ENCODE measurements at places on chromosomes 4 and X. TPM values are rescaled to one million over a fixed set of nuclear protein-coding genes. Genes with fewer than 3 reads are reported as not detected.

- no peaks in the 10 kb centered on the region for H3K36me3 ChIP-seq
- no peak for DNase-seq
- no peaks in the 10 kb centered on the region for H3K4me1 ChIP-seq
- no peaks in the 10 kb centered on the region for H3K27me3 ChIP-seq
- no peak overlapping the region for H3K27ac ChIP-seq
Measured at GRCh38 chr4:151796106-151796505, 35.3 kb upstream of the GATB start.

- no peak overlapping the region for H3K27ac ChIP-seq
- H3K27me3 ChIP-seq: no peaks in the 10 kb centered on the region
- no peak for DNase-seq
Measured at GRCh38 chrX:134294548-134294947, 57.6 kb downstream of the CCDC160 start.

- H3K27me3 ChIP-seq: no peaks in the 10 kb centered on the region
- H3K36me3 ChIP-seq: peaks cover 12% of the 10 kb centered on the region
- H3K27ac ChIP-seq: no peak overlapping the region
- no peak for DNase-seq
- H3K4me3 ChIP-seq: no peak overlapping the region
Measured at GRCh38 chr4:11397146-11397545, 31.5 kb downstream of the HS3ST1 start.

DNA sequence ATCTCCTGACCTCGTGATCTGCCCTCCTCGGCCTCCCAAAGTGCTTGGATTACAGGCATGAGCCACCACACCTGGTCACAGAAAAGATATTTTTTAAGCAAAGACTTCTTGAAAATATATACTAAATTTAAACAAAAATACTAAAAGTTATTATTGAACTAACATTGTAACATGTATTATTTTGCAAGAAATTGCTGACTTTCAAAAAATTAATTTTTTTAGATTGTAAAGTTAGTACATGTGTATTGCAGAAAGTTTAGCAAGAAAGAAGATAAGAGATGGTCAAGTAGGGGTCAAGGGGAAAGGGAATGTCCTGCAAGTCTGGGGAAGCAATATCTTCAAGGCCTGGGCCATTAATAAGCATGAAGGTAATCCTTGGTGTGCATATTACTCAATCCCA lies 54.3 kb upstream of the HPGDS start:
- no peaks in the 10 kb centered on the region for H3K27me3 ChIP-seq
- H3K4me1 ChIP-seq: no peaks in the 10 kb centered on the region
- no peak overlapping the region for H3K4me3 ChIP-seq
- no peak overlapping the region for H3K27ac ChIP-seq
- H3K36me3 ChIP-seq: no peaks in the 10 kb centered on the region

GRCh38 chr4:136650541-136651277 lies 881.6 kb downstream of the PCDH18 start:
- H3K27ac ChIP-seq: no peak overlapping the region
- H3K4me3 ChIP-seq: no peak overlapping the region

- no peak overlapping the region for H3K27ac ChIP-seq
- no peak for DNase-seq
- no peaks in the 10 kb centered on the region for H3K36me3 ChIP-seq
- H3K4me1 ChIP-seq: no peaks in the 10 kb centered on the region
- no peaks in the 10 kb centered on the region for H3K27me3 ChIP-seq
- H3K4me3 ChIP-seq: no peak overlapping the region
Measured at GRCh38 chrX:1072637-1073377, 139.6 kb downstream of the CRLF2 start.

DNA sequence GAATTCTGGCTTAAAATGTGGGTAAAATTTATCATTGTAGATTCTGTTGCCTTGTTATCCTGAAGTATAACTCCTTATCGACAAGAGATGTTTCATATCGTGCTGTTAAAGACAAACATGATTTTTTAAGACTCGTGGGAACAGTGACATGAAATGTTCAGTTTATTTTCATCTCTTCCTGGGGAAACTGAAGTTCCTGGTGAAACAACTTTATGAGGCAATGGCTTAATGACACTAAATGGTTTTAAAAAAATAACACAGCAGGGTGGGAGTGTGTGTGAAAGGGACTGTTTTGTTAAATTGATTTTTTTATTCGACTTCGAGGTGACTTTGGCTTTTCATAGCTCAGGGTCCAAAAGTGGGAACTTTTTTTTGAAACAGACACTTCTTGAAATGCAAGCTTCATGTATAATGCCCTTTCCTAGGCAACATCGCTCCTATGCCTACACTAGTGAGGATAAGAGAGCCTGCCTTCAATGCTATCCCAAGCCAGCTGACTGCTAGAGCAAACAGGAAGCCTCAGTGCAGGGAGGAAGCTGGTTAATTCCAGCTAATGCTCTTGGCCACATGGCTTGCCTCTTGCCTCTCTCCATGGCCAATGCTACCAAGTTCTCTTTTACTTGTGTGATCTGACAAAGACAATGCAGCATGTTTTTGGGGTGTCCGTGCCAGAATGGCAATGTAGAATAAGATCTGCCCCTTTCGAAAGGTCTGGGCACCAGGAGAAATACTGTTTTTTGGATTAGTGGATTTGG lies 80.9 kb upstream of the PLAC1 start:
- H3K4me1 ChIP-seq: no peaks in the 10 kb centered on the region
- no peak overlapping the region for H3K27ac ChIP-seq
- DNase-seq: no peak
- no peak overlapping the region for H3K4me3 ChIP-seq

DNA sequence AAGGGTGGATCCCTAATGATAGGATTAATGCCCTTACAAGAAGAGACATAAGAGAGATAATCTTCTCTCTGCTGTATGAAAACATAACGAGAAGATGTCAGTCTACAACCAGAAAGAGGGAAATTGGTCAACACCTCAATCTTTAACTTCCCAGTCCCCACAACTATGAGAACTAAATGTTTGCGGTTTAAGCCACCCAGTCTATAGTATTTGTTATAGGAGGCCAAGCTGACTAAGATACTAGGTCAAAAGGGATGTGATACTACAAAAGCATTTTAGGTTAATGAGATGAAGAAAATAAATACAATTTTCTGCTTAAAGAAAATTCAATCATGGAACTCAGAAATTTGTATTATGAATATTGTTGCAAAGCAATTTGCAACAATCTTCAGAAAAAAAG lies 55.4 kb upstream of the LHFPL1 start:
- no peak overlapping the region for H3K4me3 ChIP-seq
- no peaks in the 10 kb centered on the region for H3K4me1 ChIP-seq
- no peak overlapping the region for H3K27ac ChIP-seq
- DNase-seq: no peak
- no peaks in the 10 kb centered on the region for H3K27me3 ChIP-seq
- H3K36me3 ChIP-seq: no peaks in the 10 kb centered on the region

DNA sequence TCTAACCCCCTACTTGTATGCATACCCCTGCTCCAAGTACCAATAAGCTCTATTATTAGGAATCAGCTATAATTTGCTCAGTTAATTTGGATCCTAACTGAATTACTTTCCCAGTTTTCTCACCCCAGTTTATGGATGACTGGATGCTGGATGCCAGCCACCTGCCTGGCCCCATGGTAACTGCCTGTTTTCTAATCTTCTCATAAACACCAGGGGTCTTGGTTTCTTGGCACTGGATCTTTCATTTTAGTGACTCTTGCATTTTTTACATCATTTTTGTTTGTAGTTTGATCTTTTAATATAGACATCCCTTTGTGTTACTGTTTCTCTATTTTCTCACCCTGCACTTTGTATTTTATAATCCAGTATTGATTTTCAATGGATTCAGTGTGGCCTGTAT lies 246.8 kb downstream of the ADGRL3 start:
- no peak overlapping the region for H3K27ac ChIP-seq
- no peak for DNase-seq
- H3K36me3 ChIP-seq: no peaks in the 10 kb centered on the region
- no peaks in the 10 kb centered on the region for H3K27me3 ChIP-seq
- no peaks in the 10 kb centered on the region for H3K4me1 ChIP-seq

DNA sequence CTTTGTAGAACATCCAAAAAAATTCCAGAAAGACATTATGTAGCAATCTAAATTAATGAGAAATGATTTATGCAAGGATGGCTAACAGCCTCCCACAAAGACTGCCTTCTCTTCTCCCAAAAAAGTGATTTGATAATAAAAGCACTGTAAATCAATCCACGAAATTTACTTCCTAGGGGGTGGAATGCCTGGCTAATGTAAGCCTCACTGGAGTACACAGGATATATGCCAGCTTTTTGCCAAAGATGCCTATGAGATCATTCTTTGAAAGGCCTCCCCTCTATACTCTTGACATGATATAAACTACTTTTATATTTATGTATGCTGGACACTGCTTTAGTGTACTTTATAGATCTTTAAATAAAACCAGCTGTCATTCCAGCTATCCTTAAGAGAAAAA lies 211.1 kb downstream of the ADAMTS3 start:
- no peak for DNase-seq
- H3K4me3 ChIP-seq: no peak overlapping the region
- H3K27me3 ChIP-seq: no peaks in the 10 kb centered on the region
- H3K4me1 ChIP-seq: peaks cover under 1% of the 10 kb centered on the region
- no peak overlapping the region for H3K27ac ChIP-seq

DNA sequence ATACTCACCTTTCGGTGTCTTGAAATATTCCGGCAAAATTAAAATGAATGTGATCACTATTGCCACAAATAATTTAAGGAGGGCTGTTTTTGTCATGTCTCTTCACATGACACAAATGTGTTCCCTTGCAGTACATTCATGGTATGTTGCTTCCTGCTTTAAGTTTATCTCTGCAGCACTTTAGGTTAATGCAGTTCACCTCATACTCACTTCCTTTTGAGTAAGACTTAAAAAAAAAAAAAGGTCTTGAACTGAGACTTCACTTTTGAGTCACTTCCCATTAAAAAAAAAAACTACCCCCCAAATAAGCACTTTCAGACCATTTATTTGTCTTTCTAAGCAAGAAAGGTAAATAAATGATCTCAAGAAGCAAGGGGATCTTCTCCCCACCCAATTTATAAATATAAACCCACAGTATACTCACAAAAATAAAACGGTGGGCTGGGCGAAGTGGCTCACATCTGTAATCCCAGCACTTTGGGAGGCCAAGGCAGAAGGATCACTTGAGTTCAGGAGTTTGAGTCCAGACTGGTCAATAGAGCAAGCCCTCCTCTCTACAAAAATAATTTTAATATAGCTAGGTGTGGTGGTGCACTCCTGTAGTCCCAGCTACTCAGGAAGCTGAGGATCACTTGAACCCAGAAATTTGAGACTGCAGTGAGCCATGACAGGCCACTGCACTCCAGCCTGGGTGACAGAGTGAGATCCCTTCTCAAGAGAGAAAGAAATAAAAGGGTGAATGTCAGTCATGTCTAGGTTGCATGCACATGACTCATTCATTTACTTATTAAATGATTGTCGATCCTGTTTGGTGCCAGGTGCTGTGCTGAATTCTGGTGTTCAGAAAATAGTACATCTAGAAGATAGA lies at the start of gene TMEM156:
TSS of gene TMEM156 (minus strand) at position 192 of the 868 bp plus-strand sequence. CDS start at position 96, 96 bp downstream.
- H3K4me1 ChIP-seq: no peaks in the 10 kb centered on the region
- peak within 1 kb of the TSS; percentile 45 for H3K27ac ChIP-seq
- no peaks in the 10 kb centered on the region for H3K27me3 ChIP-seq
- no peak for DNase-seq
- no peak within 1 kb of the TSS for H3K4me3 ChIP-seq

DNA sequence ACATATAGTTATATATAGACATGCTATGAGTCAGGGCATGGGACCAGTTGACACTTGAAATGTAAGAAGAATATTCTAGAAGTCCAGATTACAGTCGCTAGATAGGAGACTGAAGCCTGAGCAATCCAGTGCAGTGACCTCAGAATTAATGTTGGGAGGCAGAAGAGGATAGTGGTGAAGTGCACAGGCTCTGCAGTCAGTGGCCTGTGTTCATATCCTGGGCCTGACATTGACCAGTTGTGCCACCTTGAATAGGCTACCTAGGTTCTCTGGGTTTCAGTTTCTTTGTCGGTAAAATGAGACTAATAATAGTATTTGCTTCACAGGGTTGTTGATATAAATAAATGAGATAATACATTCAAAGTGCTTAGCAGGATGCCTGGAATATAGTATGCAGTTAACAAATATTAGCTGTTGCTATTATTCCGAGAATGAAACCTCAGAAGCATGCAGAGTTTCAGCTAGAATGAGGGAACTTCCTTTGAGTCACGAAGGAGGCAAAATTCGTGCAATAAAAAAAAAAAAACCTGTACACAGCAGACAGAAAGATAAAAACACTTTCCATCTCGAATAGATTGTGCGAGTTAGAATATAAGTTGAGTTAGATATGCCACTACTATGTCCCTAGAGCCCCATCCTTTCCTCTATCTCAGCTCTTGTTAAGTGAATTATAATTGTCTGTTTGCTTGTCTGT lies 4.0 kb upstream of the SH2D1A start:
- no peak overlapping the region for H3K4me3 ChIP-seq
- H3K27me3 ChIP-seq: no peaks in the 10 kb centered on the region
- DNase-seq: no peak
- H3K36me3 ChIP-seq: no peaks in the 10 kb centered on the region
- no peak overlapping the region for H3K27ac ChIP-seq
- no peaks in the 10 kb centered on the region for H3K4me1 ChIP-seq

DNA sequence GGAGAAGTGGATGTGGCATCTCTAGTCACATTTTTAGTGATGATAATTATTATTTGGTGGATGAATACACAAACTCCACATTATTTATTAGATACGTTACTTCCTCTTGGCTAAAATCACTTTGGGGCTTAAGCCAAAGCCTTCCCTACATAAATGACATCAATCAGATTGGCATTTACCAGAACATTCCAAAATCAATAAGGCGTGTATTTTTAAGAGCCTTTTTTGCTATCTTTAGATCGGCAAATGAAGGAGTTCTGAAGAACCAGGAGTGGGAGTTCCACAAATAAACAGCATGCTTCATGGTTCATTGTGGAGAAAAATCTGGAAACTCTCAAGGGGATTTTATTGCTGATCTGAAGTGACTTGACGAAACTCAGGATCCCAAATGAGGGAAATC lies 89.7 kb downstream of the AMELX start:
- no peaks in the 10 kb centered on the region for H3K36me3 ChIP-seq
- no peak overlapping the region for H3K4me3 ChIP-seq
- no peak overlapping the region for H3K27ac ChIP-seq
- H3K4me1 ChIP-seq: peaks cover 13% of the 10 kb centered on the region
- H3K27me3 ChIP-seq: no peaks in the 10 kb centered on the region

- H3K27me3 ChIP-seq: no peaks in the 10 kb centered on the region
- no peaks in the 10 kb centered on the region for H3K36me3 ChIP-seq
- no peak overlapping the region for H3K4me3 ChIP-seq
- no peaks in the 10 kb centered on the region for H3K4me1 ChIP-seq
Measured at GRCh38 chrX:19658030-19658429, 142.7 kb upstream of the MAP3K15 start.

MAGIX gene
- 16.1 TPM for total RNA-seq

STPG2 gene
- total RNA-seq: 0.30 TPM

FRYL gene
- 59.6 TPM for total RNA-seq

WDR19 gene
- total RNA-seq: 33.1 TPM

PDLIM3 gene
- total RNA-seq: 16.8 TPM

TMEM35A gene
- 1.3 TPM for total RNA-seq

SSX1 gene
- not detected for total RNA-seq

TMEM144 gene
- total RNA-seq: 13.1 TPM

SHROOM4 gene
- 26.7 TPM for total RNA-seq

SSX2 gene
- total RNA-seq: not detected

CXCL11 gene
- not detected for total RNA-seq

All from upper lobe of left lung (tissue), 6 donors.